ENCODE measurements at places on chromosomes 3 and 15.

DNA sequence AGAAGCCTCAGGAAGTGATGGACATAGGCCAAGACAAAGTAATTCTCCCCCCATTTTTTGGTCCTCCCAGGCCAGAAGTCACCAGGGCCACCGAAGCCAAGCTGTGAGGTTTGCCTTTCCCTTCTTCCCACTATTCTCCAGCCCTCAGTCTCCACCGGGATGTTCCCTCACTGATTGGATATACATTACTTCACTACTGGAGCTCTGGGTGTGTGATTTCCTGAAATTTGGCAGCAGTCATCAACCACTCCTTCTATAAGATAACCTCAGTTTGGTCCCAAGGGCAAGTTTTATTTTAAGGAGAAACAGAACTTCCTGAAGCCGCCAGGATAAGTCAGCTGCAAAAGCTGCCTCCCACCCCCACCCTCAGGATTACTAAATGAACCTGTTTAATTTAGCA, 11.3 kb downstream of the SLCO2A1 start:
- no peak for DNase-seq

DNA sequence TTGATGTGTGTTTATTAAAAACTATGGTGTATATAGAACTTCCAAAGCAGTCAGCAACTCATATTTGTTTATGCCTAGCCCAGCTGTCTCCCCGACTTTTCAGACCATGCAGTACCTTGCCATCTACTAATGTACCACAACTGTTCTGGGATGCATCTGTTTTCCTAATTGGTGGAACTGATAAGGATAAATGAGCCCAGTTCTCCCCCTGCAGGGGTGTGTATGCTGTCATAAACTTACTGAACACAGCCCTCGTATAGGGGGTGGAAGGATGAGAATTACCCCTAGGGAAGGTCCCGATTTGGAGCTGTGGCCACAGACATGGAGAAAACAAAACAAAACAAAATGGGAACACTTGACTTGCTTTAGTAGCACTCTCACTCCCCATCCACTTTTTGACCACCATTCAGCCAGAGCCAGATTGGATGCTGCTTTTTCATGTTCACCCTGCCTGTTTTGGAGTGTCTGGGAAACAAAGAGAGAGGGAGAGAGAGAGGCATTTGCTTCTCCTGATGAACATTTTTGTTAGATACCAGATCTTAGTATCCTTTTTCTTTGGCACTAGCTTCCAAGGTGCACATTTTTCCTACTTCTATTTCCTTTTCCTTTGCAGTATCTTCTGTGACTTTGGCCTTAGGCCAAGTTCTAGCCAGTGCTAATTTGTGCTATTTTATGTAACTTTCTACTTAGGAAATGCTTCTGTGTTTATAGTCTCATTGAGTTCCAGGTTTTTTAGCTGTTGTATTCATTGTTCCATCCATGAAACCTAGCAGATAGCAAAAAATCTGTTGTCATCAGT, 29.1 kb downstream of the CADM2 start:
- no peak for DNase-seq

GRCh38 chr3:138093721-138094120, 21.7 kb downstream of the DZIP1L start:
- DNase-seq, result no peak

- DNase-seq, result no peak
These were observed 242.1 kb upstream of the TLE3 start for GRCh38 chr15:70339571-70340493.

- no peak for DNase-seq
These were observed 247.3 kb upstream of the KCNH8 start for GRCh38 chr3:18900994-18901393.

DNA sequence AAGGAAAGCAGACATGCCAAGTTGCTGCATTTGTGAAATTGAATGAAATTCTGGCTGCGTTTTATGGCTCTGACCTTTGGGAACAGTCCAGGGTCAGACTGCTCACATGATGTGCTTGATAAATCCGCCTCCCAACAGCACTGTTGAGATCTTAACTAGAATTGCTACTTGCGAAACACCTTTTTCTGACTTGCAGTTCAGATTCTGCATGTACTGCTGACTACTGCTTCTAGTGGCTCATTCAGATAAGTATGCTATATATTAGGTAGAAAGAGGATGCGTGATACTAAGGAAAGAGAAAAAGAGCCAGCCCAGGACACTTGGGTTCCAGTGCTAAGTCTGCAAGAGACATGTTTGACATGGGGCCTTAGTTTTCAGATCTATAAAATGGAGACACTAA, 129.4 kb downstream of the LPP start:
- DNase-seq, result no peak

- DNase-seq, result no peak
These were observed 78.9 kb upstream of the DPH6 start for GRCh38 chr15:35624881-35625280.

DNA sequence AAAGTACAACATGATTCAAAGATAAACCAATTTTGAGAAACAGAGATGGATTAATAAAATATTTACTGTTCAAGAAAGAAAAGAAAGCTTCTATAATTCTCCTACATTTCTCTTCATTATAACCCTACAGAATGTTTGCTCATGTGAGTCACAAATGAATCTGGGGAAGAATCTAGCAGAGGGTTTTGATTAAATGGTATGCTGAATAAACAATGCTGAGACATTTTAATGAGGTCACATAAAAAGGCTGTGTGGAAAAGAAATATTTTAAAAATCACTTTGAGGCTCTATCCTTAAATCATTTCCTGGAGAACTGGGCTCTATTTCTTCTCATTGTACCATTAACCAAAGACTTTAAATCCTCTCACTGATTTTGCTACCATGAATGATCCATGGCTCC, 727.7 kb downstream of the NTRK3 start:
- no peak for DNase-seq

All from stimulated activated CD4-positive, alpha-beta T cell treated with anti-CD3 and anti-CD28 coated beads, Interleukin-12 subunit alpha, Interleukin-12 subunit beta, amount 100 ng/mL, for 48 hours (primary cell).